ENCODE measurements at places on chromosomes 2 and 18.

DNA sequence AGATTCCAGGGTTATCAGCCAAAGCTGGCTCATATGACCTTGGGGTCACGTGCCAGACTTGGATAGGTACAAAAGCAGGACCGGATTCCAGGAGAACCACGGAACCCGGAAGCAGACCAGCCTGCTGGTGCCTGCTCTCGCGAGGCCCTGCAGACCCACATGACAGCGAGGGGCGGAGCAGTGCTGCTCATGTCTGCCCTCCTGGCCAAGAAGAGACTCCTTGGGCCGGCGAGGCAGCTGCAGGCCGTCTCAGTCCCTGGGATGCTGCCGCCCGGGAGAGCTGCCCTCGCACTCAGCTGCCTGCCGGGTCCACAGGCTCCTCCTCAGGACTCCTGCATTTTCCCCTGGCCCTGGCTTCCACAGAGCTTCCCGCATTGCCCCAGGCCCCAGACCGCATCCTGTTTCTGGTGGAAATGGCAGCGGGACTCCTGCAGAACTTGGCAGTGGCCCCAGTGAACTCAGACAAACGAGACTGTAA, 739.5 kb downstream of the SOCS6 start:
- DNase-seq, result no peak

DNA sequence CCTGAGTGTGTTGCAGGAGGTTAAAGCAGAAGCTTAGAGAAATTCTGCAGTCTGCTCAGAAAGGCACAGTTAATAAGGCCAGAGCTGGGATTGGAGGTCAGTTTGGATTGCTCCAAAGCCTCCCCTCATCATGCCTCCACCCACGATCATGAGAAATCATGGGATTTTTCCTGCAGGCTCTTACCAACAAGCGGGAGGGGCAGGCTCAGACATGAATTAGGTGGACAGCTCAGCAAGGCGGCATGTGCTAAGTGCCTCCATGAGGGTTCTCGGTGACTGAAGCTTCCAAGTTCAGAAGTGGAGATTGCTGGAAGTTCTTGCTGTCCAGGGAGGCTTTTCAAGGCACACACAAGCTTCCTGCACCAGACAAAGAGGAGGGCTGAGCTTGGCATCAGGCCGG, 163.8 kb downstream of the SETBP1 start:
- no peak for DNase-seq

- DNase-seq, result no peak
Observed at GRCh38 chr2:101808006-101808562, 110.6 kb downstream of the MAP4K4 start.

- no peak for DNase-seq
Observed at GRCh38 chr2:63678085-63678484, 89.3 kb downstream of the MDH1 start.

DNA sequence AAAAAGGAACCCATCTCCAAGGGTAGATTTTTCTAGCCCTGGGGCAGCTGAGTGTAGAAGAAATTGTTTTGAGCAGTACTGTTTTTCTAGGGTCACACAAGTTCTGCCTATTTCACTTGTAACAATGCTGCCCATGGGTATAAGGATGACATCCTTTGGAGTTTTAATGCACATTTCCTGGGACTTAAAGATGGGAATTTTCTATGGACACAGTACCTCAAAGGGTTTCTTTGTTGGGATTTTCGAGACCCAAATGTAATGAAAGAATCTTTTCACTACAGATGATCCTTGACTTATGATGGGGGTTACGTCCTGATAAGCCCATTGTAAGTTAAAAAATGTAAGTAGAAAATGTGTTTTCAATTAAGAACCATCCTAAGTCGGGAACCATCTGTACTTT, 31.8 kb downstream of the CDC42EP3 start:
- DNase-seq, result no peak

DNA sequence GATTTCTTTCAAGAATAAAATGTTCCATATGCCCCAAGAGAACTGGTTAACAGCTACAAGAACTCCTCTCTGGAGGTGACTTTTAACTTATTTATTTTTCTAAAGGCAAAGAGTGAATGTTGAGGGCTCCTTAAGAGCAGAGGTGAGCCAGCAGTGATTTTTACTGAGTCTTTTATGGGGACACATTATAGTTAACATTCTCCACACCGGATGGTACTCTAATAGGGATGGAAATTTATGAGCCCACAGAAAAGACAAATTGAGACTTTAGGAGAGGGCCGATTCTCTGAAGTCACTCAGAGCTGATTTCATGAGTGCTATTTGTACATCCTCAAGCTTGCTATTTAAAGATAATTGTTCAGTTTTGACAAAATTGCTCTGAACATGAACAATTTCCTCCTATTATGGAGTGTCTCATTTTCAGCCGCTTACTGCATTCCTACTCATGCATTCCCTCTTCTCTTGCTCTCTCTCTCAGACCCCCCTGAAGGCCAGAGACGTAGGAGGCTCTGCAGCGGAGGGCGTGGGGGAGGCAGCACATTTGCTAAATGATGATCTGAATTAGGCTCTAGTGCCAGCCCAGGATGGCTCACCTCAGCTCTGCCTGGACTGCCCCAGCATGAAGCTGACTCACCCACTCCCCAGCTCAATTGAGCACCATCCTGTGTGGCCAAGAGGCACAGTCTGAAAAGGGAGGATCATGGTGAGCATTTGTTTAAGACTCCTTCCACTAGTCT, 5.9 kb upstream of the RPL37A start:
- DNase-seq, result no peak

GRCh38 chr2:36963106-36963505, 3.2 kb downstream of the STRN start:
- DNase-seq, result no peak

GRCh38 chr2:208609166-208609804, 202.7 kb downstream of the PTH2R start:
- DNase-seq, result no peak

DNA sequence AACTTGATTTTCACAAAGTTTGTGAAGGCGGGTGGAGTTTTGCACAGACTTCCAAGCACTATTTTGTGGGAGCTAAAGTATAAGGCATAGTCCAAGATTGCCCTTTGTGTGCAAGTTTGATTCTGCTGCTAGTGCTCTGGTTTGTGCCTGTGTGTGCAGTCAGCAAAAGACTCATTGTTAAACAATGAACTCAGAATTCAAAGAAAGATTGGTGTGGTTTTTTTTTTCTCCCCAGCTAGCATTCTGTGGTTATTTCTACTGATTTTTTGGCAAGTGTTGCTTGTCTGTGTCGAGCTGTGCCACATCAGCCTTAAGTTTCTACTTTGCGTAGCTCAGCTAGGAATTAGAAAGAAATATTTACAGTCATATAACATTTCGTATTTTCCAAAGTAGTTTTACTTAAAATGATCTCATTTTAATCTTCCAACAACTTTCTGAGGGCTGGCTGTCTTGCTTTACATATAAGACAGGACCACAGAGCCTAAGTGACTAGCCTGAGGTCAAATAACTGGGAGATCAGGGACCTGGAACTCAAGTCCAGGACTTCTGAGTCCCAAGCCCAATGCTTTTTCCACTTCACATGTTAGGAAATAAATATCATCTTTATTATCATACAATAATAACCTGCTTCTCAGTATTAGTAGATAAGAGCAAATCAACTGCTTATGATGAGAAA, 69.8 kb downstream of the BABAM2 start:
- DNase-seq, result no peak

GRCh38 chr2:37471994-37472393, 127.6 kb downstream of the QPCT start:
- DNase-seq, result no peak

DNA sequence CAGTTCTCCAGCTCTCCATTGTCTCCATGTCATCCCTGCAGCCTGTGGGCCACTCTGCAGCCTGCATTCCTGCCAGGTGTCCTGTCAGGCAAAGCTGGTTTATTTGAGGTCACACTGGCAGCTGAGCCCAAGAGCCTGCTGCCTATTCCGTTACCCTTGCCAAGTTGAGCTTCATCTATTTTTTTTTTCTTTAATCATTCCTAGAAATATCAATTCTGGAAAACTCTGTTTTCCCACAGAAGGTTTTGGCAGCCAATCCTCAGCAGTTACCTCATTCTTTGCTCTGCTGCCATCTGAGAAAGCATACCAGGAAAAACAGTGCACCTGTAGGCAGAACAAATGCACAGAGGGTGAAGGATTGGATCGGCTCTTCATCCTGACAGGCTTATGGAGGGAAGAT, 411.0 kb upstream of the ACVR2A start:
- no peak for DNase-seq

DNA sequence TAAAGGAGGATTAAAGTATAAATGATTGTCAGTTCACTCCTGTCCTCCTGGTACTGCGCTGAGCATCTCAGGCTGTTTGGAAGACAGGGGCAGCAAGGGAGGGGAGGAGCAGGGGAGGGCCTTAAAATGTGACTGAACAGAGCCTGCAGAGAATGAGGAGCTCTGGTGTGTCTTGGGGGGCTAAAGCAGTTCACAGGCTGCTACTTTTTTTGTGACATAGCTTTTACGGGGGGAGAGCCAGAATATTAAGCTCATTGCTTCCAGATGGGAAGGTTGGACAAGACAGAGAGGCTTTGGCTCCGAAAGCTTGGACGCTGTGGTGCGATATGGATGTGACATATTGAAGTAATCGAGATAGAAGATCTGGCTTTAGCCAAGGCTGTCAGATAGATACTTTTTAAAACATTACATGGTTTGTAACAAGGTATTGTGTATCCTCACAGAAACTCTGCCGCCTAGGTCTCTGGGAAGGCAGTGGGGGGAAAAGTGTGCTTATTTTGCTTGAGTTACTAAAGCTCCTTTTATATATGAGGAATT, 40.5 kb downstream of the RDH14 start:
- no peak for DNase-seq

DNA sequence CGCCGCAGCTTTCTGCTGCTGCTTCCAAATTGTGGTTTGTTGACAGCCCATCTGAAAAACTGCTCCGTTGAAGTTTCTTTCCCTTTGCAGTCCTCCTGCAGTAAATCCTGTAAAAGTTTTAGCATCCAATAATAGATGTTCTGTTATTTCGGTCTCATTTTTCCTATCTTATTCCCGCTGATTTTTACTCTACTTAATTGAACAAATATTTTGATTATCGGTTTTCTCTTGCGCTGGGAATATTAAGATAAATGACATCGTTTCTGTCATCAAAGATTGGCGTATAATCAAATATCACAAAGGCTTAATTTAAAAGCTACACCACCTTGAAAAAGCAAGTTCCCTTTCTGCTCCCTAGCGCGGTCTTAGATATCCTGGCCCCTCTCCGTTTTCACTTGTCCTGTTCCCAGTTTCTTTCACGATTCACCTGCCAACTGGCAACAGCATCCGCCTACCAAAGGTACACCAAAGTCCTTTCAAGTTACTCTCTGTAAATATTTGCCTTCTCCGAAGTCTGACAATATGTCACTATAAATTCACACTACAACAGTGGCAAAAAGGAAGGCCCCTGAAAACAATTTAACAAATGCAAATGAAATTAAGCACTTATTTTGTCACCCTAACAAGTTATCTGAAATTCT, 1.0 kb upstream of the STRN start:
- no peak for DNase-seq

- DNase-seq, result no peak
Observed at GRCh38 chr2:127535422-127535901, at the start of gene MYO7B. TSS of gene MYO7B (plus strand) at chr2:127535683. CDS start at chr2:127559723, 24,040 bp downstream.

DNA sequence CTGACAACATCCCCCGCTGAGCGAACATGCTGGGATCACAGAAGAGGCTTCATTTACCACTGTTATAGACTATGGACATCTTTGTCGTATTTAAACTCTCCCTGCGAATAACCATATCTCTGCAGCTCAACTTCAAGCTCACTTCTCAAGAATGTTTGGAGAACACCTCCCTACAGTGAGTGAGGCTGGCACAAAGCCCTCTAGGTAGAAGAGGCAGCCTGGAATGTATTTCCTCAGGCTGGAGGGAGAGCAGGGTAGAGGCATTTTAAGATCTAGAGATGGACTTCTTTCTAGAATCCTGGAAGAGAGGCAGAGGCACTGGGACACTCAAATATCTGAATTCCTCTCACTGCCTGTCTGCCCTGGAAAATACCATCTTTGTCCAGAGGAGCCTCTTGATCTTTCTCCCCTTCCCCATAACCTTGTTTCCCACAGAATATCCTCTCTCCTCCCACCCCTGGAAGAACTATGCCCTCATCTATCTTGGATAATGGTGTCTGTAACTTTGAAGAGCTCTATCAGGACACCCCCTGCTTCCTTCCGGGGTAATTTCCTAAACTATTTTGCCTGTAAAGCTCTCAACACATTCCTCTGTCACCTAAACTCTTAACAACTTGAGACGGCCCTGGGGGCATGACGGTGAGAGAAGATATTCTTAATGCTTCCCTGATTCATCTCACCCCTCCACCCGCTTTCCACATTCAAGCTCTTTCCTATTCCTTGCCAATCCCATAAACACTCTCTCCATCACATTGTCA, 2.4 kb upstream of the ANTXR1 start:
- DNase-seq, result no peak

GRCh38 chr2:144654523-144654922, 134.6 kb upstream of the ZEB2 start:
- no peak for DNase-seq

DNA sequence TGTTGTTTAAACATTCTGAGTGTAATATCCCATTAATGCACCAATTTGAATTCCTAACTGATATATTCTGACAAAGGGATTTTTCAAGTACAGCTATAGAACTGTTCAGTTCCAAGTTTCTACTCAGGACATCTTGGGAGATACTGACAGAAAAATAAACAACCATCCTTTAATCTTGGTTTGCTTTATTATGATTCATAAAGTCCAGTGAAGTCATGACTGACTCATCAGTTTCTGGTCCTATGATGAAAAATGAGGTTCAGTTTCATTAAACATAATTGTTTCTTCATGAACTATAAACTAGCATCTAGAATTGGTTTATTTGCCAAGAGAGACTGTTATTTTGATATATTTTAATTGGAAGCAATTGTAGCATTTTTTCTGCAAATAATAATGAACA, 896.2 kb downstream of the CCDC85A start:
- DNase-seq, result no peak

GRCh38 chr2:40646642-40647041, 194.8 kb upstream of the SLC8A1 start:
- DNase-seq, result no peak

- DNase-seq, result no peak
Observed at GRCh38 chr2:232349546-232349945, 29.0 kb upstream of the ALPP start.
